ENCODE measurements at places on chromosomes 13 and 19.

- DNase-seq: no peak
These were observed 14.0 kb upstream of the MYADM start for GRCh38 chr19:53853707-53854106.

- DNase-seq: no peak
These were observed 749.4 kb upstream of the SLC10A2 start for GRCh38 chr13:103815619-103816018.

DNA sequence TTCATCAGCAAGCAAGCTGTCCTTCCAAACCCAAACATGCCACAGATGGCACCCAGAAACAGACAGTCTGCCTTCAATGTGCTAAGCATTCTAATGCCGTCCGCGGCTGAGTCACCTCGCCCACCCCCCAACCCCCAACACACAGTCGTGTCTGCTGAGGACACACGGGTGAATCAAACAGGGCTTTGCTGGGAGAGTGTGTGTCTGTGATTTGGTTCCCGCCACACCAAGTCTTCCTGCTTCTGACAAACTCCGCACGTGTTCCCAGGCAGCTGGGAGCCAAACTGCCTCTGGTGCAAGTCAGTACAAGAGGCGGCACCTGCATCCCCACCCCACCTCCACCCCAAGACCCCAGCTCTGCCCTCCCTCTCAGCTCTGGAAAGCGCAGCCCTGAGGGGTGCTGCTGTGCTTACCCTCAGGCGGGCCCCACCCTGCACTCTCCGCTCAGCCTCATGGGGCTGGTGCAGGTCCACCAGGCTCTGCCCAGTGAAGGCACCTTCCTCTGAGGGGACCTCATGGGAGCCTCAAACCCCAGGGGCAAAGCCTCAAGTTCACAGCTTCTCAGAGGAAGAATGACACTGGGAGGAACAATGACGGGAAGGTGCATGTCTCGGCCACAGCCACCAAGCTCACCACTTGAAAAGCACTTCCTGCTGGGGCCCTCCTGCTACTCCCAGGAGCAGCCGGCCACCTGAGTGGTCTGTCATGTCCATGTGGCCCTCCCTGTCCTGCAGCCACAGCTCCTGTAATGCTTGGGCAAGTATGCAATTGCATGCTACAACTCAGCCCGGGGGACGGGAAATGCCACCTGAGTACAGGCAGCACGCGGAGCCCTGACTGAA, 15.0 kb upstream of the SLC35E1 start:
- DNase-seq: no peak

- no peak for DNase-seq
These were observed 1.0 kb upstream of the KRI1 start for GRCh38 chr19:10566658-10567410.

GRCh38 chr13:48072787-48073186, 22.1 kb downstream of the MED4 start:
- DNase-seq: no peak

DNA sequence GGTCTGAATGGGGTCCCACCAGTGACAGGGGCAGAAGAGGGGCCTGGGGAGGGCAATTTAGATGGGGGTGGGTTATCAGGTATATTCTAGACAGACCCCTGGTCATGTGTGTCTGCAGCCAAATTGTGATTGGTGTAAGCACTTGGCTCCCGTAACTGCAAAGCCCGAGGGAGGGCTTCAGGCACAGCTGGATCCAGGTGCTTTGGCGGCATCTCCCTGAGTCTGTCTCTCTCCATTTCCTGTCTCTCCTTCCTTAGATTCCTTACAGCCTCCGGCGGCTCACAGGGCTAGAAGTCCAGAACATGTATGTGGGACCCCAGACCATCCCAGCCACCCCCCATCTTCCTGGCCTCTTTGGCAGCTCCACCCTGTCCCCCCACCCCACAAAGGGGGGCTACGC, 31.4 kb downstream of the DHX34 start:
- no peak for DNase-seq

GRCh38 chr13:24557081-24557480, 44.5 kb upstream of the PARP4 start:
- DNase-seq: no peak

DNA sequence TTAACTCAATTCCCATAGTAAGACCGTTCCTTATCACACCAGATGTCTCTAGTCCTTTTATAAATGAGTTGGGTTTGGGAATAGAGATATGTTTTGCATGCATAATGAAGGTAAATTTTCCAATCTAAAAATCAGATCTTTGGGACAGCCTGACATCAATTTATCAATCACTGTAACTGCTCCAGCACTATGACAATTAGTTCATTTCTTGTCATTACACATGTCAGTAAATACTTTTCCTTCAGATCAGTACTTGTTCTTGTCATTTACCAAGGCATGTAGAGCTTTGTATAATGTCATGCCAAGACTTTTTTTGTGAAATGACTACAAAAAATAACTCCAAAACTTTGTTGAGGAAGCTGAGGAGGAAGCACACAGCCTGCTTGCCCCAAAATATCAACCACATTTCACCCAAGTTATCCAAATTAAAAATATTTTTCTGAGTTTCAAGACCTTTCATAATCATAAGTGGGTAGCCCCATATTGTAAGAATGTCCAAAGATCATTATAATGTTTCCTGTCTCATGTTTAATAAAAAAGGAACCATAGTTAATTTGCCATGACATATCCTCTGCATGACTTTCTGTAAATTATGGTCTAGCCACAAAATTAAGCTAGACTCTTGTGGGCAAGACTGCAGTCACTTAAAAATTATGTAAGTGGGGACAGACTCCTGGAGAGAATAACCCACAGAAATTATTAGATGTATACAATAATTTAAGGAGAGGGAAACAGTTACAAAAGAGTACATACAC, 586.8 kb downstream of the TBC1D4 start:
- no peak for DNase-seq

DNA sequence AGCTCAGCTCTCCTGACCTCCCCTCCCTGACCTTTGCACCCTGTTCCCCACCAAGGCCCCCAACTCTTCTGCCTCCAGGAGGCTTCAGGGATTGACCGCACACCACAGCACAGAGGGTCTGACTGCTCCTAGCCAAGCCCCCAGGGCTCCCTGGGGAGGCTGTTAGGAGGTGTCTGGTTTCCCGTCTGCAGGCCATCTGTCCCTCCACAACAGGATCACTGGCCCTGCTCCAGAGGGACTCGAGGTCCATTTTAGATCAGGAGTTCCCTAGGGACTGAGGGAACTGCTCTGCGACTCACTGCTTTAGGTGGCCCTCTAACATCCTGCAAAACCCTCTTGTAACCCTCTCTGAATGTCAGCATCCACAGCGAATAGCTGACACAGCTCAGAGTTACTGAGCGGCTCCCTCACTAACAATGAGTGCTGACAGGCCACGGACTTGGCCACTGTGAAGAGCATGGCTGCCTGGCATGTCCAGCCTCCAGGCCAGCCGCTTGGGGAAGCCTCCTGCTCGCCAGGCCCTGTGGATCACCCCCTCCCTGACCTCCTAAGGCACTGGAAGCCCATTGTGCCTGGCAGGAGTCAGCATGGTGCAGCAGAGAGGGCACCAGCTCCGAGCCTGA, 17.7 kb downstream of the GRIK5 start:
- no peak for DNase-seq

GRCh38 chr13:45527699-45528462, 63.1 kb downstream of the COG3 start:
- DNase-seq: no peak

GRCh38 chr19:29277102-29277501, 64.2 kb upstream of the UQCRFS1 start:
- peak; percentile 52 for DNase-seq

GRCh38 chr13:102376318-102376717, 25.5 kb downstream of the FGF14 start:
- no peak for DNase-seq

DNA sequence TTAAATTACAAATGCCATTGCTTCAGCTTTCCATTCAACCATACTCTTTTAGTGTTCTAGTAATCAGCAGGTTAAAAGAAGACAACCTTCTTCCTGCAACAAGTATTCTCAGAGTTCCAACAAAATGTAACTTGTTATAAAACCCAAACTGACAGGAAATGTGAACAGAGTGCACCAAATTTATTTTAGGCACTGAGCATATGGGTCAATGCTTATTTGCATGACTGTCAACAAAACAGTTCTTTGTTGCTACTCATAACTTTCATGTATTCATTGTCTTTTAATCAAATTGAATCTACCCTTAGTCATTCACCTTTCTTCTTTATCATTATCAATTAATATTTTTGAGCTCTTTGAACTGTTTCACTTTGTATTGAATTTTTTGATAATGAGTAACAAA, 554.1 kb downstream of the DACH1 start:
- DNase-seq: no peak

GRCh38 chr19:1469255-1470054, 9.6 kb downstream of the C19orf25 start:
- DNase-seq: no peak

DNA sequence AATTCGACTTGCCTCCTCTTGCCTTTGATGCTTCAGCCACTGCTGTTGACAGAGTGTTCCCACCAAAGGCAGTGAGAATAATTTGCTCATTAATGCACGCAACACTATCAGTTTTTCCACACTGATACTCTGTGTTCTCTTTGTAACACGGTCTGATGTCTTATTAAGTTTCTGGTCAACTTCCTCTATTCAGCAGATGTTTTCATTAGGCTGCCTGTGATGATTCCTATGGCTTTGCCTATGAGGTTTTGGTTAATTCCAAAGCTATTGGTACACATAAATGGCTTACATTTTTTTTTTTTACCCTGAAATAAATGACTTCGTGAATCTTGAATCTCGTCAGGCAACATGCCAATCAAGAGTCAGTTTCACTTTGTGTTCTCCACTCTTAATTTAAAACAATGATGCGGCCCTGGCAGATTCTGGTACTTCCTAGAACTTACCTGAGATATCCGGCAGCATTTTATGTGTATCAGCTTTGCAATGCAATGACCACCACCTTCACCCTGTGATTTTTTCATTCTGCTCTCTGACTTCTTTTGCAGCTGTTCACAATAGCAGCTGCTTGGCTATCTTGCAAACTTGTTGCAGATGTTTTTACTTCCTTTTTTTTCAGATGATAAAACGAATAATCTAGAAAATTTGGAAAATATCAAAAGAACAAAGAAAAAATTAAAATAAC, 27.5 kb upstream of the KL start:
- DNase-seq: no peak

- no peak for DNase-seq
These were observed 74.7 kb downstream of the C13orf42 start for GRCh38 chr13:51036418-51036817.

DNA sequence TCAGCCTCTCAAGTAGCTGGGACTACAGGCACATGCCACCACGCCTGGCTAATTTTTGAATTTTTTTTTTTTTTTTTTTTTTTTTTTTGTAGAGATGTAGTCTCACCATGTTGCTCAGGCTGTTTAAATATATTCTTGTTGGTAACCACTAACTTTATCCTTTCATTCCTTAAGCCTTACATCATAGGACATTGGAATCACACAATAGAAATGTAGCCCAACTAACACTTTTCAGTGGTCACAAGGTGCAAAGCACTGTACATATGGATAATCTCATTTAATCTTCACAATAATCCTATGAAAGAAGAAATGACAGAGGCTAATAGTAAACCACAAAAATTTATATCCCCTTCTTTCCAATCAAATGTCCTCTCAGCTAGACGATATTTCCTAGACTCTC, 417.8 kb upstream of the DACH1 start:
- no peak for DNase-seq

- no peak for DNase-seq
These were observed 79.8 kb upstream of the WASF3 start for GRCh38 chr13:26477681-26478080.

DNA sequence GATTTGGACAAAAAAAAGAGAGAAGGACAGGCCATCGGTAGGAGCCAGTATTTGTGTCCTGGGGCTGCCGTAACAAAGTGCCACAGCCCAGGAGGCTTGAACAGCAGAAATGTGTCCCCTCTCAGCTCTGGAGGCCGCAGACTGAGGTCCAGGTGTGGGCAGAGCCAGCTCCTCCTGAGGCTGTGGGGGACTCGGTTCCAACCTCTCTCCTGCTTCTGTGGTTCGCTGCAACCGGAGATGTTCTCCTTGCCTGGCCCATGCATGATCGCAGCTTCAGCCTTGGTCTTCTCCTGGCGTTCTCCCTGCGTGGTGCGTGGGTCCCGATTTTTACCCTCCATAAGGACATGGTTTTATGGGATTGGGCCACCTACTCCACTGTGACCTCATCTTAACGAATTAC, 85.9 kb upstream of the SOX1 start:
- no peak for DNase-seq

DNA sequence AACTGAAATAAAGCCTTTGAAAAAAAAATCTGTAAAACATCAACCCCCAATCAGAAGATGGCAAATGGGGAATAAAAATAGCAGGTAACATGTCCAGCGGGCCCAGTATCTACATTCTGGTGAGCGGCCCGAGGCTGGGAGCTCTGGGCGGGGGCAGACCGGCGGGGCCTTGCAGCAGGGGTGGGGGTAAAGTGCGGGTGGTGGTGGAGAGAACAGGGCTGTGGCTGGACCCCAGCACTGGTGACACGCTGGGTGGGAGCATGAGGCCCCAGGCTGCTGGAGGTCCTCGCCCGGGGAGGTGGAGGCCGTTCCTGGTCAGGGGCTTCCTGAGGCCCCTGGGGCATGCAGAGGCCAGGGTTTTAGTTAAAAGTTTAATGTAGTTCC, 1.7 kb downstream of the CAPS start:
- no peak for DNase-seq

DNA sequence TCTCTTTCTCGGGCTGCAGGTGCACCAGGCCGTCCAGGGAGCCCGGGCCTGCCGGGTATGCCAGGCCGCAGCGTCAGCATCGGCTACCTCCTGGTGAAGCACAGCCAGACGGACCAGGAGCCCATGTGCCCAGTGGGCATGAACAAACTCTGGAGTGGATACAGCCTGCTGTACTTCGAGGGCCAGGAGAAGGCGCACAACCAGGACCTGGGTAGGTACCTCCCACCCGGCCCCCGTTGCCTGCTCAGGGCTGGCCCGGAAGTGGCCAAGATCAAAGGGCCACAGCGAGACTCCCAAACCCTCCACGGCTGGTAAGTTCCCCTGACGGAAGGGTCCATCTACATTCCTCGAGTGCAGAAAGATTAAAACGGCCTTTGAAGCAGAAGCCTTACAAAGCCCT, 55.1 kb downstream of the RAB20 start:
- no peak for DNase-seq

- no peak for DNase-seq
These were observed 86.4 kb upstream of the SOX21 start for GRCh38 chr13:94798738-94799137.
